ENCODE measurements at places on chromosomes 2 and 18.

- DNase-seq: no peak
Measured at GRCh38 chr2:164412831-164413230, 208.5 kb downstream of the GRB14 start.

DNA sequence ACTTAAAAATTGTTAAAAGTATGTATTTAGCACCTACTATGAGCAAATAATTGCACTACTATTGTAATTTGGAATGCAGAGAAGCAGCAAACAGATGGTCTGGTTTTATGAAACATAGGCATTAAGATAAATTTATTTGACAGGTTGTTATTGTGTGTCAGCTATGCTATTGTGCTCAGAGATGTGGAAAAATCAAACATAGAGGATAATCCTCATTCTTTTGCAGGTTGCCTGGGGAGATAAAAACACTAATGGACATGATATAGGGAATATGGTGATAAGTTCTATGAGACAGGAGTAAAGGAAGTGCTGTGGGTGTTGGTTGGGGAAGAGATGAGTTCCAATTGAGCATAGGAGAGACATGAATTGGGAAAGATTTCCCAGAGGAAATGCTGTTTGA lies 71.3 kb downstream of the PPP1R1C start:
- DNase-seq: no peak

GRCh38 chr2:99184811-99185210 lies 3.8 kb downstream of the MRPL30 start:
- DNase-seq: no peak

GRCh38 chr18:79422022-79422782 lies 26.5 kb downstream of the NFATC1 start:
- DNase-seq: no peak

- no peak for DNase-seq
Measured at GRCh38 chr18:8601277-8602032, 7.8 kb upstream of the RAB12 start.

DNA sequence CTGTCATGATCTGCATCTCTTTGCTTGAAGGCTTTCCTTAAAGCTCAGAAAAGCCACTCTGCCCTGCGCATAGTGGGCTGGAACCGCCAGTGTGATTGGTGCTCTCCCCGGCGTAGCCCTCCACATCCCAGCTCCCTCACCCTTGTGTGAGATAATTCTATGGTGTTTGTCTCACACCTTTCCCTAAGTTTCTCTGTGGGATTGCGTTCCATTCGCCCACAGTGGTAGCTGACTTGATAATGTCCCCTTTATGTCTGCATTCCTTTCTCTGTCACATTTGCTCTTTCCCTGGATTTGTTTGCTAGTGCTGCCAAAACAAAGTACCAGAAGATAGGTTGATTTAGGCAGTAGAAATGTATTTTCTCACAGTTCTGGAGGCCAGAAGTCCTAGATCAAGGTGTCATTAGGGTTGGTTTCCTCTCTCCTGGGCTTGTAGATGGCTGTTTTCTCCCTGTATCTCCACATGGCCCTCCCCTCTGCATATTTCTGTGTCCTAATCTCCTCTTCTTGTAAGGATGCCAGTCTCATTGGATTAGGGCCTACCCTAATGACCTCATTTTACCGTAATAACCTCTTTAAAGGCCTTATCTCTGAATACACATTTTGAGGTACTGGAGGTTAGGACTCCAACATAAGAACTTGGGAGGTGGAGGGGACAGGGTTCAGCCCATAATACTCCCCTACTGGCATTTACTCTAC lies 7.4 kb upstream of the TMEM87B start:
- DNase-seq: no peak

DNA sequence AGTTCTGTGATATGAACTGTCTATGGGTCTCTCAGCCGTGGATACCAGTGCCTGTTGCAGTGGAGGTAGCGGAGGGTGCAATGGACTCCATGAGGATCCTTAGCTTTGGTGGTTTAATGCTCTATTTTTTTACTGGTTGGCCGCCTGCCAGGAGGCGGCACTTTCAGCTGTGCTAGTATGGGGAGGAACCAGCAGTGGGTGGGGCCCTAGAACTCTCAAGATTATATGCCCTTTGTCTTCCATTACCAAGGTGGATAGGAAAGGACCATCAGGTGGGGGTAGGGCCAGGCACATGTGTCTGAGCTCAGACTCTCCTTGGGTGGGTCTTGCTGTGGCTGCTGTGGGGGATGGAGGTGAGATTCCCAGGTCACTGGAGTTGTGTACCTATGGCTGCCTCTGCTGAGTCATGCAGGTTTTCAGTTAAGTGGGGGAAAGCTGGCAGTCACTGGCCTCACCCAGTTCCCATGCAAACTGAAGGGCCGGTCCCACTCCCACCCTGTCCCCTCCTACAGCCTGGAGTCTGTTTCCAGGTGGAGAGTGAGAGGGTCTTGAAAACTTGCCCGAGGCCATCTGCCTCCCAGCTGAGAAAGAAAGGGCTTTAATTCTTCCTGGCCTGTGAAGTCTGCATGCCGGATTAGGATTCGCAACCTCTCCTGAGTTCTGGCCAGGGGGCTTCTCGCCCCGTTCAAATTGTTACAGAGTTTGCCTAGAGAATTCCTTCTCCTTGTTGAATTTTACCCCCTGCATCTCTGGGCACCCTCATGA lies 14.5 kb downstream of the KCNS3 start:
- no peak for DNase-seq

- no peak for DNase-seq
Measured at GRCh38 chr2:23719716-23720115, 207.2 kb downstream of the ATAD2B start.

- no peak for DNase-seq
Measured at GRCh38 chr18:49778826-49779465, 34.4 kb downstream of the ACAA2 start.

DNA sequence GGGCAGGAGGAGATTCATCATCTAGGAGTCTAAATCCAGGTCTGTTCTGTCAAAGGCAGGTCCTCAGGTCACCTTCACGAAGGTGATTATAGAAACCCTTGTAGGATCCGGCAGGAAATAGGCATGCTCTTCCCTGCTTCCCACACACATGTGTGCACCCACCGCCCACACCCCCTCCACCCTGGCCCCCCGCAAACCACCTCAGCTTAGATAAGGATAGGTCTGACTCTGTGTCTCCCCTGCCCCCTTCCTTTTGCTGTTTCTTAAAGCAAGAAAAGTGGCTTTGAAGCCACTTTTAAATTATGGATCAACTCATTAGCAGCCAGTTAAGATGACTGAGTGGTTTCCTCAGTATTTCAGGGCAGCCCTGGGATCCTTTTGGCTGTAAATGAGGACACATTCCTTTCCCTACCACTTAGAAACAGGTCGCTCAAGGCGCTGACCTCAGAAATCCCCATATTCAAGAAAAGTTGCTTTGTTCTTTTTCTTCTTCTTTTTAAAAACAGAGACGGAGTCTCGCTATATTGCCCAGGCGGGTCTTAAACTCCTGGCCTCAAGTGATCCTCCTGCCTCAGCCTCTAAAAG lies 14.5 kb upstream of the CIB4 start:
- DNase-seq: no peak

Measured in AG08396 (cell line).